Mesenchymal stem cell (in vitro differentiated cells and primary cell): ENCODE measurements at places on chromosomes 7 and 10.

DNA sequence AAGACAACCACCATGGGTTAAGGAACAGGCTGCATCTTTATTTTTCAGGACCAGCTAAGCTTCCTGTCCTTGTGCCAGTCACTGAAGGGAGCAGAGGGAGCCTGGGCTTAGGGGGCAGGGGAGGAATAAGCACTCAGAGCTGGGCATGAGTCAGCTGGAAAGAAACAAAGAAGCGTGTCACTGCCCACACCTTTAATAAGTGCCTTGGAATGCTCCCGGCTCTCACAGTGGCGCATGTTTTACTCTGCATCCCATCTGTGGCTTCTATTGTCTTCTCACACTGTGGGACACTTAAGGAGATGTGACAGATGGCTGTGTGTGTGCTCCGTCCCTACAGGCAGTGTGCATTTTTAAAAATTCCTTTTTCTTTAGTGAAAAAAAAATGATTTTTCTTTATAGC, 71.7 kb downstream of the MTURN start:
- no peak for DNase-seq

DNA sequence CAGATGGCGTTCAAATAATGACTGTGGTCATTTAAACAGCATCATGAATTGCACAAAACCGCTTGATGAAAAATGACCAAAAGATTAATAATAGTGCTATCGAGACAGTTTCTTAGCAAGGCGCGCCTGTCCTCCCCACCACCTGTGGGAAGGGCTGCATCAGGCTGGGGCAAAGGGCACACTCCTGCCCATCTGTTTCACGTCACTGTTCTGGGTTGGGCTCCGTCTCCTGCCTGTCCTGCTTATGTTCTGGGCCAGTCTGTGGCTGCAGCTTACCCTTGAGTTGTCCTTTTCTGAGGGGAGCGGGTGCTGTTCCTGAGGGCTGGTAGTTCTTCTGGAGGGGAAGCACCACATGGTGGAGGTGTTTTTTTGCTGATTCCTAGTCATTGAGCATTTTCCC, 13.3 kb downstream of the RBM17 start:
- DNase-seq: no peak

DNA sequence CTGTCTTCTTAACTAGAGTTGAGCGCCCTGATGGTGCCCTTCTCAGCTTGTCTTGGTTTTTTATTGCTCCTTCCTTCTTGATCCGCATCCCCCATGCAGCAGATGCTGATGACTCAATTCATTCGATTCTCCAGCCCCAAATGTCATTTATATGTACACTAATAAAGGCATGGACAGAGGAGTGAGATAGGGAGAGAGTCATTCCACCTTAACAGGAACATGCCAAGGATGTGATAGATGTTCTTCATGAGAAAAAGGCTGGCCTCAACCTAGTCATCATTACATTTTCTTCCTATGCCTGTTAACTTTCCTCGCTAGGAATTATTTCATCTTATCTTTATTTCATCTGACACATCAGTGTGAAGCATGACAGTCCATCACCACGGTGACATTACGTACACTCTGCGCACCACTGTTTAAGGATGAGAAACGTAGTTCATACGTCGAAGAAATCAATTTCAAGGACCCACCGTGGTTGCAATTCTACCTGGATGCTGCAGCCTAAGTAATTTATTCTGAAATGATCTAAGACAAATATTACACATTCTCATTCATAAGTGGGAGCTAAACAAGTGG, 150.3 kb upstream of the FAM171A1 start:
- no peak for DNase-seq

DNA sequence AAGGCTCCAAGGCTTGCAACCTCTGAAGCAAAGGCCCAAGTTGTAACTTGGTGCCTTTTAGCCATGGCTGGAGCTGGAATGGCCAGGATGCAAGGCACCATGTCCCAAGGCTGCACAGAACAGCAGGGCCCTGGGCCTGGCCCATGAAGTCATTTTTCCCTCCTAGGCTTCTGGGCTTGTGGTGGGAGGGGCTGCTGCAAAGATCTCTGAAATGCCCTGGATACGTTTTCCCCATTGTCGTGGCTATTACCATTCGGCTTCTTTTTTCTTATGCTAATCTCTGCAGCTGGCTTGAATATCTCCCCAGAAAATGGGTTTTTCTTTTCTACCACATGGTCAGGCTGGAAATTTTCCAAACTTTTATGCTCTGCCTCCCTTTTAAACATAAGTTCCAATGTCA, 234.2 kb downstream of the CDK14 start:
- no peak for DNase-seq

GRCh38 chr7:69782917-69783684, 184.8 kb downstream of the AUTS2 start:
- no peak for DNase-seq

GRCh38 chr10:89942217-89942616, 240.8 kb downstream of the KIF20B start:
- DNase-seq: no peak

DNA sequence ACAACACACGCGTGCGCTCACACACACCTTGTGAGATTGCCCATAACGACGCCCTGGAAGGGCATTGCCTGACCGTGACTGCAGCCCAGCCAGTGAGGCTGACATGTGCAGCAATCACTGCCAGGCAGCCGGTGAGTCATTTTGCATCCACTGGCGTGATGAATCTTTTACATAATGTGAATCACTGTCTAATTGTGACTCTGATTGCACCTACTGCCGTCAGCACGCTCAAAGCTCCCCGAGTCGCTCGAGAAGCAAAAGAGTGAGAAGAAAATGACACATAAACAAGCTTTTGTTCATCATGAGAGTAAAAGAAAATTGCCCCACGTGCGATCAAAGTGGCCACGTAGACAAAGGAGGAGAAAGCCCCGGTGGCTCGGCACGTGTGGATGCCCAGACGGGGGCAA, 117.4 kb upstream of the PFKP start:
- DNase-seq: no peak

- no peak for DNase-seq
These were observed 2.7 kb downstream of the EPHA1 start for GRCh38 chr7:143406002-143406357.

GRCh38 chr7:16708511-16708910, 45.0 kb upstream of the TSPAN13 start:
- DNase-seq: peak; percentile 24

DNA sequence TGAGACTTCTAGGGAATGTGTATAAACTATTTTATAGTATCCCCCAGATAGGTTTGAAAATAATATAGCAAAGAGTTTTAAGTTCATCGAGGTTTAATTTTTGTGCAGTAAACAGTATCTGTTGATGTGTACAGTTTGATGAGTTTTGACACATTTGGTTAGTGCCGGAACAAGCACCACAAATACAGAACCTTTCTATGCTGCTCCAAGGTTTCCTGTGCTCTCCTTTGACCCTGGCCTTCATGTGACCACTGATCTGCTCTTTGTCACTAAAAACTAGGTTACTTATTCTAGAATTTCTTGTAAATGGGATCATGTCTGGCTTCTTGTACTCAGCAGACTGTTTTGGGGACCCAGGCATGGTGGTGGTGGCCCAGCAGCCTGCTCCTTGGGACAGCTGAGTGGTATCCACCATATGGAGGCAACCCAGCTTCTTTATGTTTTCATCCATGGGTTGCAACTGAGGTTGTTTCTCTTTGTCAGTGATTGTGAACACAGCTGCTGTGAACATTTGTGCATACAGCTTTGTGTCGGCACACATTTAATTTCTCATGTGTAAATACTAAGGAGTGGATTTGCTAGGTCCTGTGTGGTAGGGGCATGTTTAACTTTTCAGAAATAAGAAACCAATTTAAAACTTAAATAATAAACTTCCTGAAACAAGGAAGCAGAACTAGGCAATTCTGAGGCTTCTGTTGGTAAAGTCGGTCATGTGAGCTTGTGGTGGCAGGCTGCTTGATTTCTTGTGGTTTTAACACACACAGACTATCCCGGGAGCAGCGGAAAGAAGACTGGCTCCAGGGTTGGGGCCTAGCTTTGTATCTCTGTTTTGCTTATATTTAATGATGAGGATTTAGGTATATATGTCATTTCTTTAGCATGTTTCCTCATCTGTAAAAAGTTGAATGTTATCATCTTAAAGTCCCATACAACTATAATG, 219.4 kb downstream of the ABCA13 start:
- peak; percentile 1 for DNase-seq

GRCh38 chr10:31942892-31943291, 14.3 kb upstream of the ARHGAP12 start:
- no peak for DNase-seq

GRCh38 chr10:91891125-91892001, 17.9 kb downstream of the FGFBP3 start:
- peak; percentile 97 for DNase-seq

DNA sequence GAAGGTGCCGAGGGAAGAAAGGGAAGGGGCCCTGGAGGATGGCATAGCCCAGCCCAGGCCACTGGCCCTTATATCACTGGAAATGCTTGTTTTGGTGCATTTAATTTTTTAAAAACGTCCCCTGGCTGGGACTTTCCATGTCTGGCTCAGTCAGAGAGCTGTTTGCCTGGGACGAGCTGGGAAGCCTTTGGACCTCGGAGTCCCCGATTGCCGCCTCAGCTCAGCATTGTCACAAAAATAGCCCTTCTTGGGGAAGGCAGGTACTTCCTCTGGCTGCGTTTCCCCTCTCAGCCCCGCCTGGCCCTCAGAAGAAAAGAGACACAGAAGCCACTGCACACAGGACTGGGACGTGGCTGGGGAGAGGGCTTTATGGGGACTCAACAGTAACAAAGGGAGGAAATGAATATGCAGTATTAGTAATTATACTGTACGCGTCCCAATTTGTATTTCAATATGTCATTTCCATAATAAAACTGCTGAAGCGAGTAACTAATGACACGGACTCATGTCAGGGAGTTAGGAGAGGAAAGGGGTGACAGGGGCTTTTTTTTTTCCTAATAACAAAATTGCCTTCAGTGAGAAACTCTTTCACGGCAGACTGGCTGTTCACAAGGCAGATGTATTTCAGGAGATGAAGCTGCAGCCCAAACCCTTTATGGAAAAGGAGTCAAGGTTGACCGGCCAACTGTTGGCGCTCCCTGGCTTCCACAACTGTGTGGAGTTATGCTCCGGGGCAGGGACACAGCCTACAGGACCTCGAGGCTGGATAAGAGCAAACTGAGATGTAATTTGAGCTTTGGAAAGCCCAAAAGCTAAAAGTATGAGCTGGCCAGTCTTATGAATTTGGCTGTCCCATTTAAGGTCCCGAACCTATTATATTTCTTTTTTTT, 31.0 kb upstream of the MXI1 start:
- no peak for DNase-seq
